ENCODE measurements at places on chromosomes 3 and 15.

GRCh38 chr3:189142527-189142926, 29.2 kb upstream of the TPRG1 start:
- DNase-seq = peak; percentile 13

DNA sequence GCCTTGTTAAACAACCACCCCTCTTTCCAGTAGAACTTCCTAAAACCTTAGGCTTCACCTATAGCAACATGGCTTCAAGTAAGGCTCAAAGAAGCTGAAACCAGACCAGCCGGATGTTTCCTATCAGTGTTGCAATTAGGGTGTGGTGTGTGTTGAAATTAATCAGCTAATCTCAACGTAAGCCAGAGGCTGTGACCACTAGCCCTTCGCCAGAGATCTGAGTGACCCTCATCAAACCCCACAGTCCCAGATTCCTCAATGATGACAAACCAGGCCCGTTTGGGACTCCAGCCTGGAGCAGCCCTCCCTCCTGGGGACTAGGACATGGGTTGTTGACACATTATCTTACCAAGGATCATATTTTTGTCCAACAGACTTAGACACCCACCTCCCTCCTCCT, 27.3 kb downstream of the CYP11A1 start:
- DNase-seq = peak; percentile 57

DNA sequence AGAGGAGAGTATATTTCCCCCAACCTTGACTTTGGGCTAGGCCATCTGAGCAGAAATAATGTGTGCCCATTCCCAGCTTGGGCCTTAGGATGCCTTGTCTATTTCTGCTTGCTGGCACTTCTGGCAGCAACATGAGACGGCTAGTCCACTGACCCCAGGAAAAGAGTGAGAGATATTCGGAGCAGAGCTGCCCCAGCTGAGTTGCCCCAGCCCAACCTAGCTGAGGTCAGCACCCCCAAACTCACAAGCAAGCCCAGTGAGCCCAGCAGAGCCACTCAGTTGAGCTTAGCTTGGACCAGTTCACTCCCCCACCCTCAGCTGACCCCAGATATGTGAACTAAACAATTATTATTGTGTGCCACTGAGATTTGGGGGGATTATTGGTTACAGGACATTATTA, 20.2 kb downstream of the ITGA11 start:
- DNase-seq = no peak

GRCh38 chr3:139715743-139716360, 38.1 kb upstream of the NMNAT3 start:
- DNase-seq = no peak

DNA sequence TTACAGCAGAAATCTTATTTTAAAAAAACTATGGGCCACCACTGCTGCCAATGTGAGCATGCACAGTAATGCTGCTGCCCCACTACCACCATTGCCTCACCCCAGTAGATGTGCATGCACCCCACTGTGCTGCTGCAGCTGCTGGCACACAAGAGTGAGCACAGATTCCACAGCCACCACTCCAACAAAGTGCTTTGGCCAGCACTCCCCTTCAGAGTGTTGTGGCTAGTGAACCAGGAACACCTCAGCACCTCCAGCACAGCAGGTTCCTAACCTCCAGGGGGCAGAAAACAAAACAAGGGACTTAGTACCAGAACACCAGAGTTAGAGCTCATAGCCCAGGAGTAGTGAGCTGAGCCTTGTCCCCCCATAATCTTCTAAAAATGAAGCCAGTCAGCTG, 629.6 kb downstream of the PYDC2 start:
- peak; percentile 28 for DNase-seq

GRCh38 chr3:45105855-45106671, 40.1 kb downstream of the CDCP1 start:
- DNase-seq = peak; percentile 94

DNA sequence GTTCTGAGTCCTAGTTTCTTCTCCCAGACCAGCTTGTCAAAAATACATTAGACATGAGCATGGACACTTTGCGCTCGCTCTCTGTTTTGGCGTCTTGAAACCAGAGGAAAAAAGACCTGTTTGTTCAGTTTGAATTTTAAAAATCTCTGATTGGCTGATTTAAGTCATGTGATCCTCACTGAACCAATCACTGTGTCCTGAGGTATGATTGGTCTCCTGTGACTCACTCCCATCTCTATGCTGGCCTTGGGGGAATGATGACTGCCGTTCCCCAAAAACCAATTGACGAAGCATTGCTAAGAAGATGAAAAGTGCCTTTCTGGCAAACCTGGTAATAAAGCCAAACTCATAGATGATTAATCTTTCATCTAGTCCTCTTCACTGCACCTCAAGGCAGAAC, 256.5 kb downstream of the IL5RA start:
- no peak for DNase-seq

DNA sequence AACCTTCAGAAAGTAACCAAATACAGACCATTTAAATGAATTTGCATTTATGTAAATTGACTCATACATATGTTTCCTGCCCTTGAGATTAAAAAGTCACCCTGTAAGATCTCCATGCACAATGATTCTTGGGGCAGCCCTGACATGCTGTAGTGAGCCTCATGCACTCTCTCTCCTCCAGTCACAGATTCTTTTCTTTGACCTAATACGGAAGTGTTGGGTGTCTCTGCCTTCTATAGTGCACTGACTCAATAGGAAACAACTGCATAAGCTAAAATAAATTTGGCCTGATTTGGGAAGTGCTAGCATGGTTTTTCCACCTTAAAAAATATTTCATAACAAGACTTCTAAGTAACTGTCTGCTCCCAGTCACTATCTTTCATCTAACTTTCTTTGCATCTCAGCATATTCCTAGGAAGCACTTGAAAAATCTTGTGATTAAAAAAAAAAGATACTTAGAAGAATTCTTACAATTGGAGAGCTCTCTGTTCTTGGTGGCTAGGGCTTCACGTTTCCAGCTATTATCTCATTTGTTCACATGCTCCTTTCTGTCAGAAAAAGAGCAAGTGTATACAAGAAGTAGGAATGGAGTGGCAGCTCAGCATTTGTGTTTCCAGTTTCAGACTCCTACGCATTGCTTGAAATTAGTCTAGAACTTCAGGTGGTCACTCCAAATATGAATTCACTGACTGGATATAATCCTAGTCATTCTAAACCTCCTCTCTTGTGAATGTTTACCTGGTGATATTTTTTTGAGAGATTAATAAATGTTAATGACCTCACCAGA, 207.9 kb upstream of the COL8A1 start:
- no peak for DNase-seq

GRCh38 chr15:100433304-100433703, 91.5 kb upstream of the ADAMTS17 start:
- DNase-seq = no peak

GRCh38 chr15:82021992-82022391, 23.8 kb downstream of the MEX3B start:
- DNase-seq = no peak

DNA sequence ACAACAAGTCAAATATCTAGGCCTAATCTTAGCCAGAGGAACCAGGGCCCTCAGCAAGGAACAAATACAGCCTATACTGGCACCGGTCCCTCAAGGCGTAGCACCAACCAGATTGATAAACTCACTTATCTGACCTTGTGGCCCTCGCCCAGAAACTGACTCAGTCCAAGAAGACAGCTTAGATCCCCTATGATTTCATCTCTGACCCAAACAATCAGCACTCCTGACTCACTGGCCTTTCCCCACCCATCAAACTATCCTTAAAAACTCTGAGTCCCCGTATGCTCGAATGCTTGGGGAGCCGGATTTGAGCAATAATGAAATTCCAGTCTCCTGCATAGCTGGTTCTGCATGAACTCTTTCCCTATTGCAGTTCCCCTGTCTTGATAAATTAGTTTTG, 1.6 kb upstream of the SORD start:
- no peak for DNase-seq

- no peak for DNase-seq
Observed at GRCh38 chr15:70830615-70831014, 23.3 kb downstream of the LARP6 start.

GRCh38 chr3:55859305-55859704, 372.2 kb upstream of the WNT5A start:
- no peak for DNase-seq

GRCh38 chr3:139281522-139282196, 62.2 kb upstream of the MRPS22 start:
- peak; percentile 84 for DNase-seq

DNA sequence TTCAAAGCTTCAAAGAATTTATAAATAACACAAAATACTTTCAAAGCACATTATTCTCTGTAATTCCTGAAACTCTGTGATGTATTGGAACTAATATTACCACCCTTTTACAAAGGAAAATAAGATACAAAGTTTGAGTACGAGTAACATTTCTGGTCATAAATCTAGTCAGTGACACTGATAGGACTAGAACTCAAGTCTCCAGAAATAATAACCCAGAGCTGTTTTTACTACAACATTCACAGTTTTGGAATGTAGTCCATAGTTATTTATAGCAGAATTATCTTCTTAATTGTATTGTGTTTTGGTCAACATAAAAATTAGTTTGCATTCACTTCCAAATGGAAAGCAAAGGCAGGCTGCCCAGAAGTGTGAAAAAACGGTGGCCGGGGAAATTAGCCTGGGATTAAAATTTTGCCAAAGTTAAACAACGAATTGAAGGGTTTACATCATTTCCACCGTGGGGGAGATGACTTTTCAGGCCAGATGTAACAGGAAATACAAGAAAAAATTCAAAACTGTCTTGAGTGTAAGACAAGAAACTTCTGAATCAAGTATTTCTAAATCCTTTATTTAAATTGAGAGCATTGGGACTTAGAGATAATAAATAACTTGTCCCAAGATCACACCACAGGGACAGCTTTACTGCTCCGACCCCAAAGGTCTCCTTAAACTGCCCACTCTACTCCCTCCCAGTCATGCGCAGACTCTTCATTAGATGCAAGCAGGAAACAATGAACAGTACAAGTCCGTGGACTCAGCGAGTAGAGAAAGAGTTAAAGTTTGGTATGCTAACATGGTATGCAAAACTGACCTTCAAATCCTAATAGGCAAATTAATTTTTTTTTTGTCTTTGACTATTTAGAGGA, 74.3 kb upstream of the VGLL4 start:
- peak; percentile 56 for DNase-seq

GRCh38 chr15:59376733-59377132, 4.1 kb upstream of the MYO1E start:
- DNase-seq = peak; percentile 29

DNA sequence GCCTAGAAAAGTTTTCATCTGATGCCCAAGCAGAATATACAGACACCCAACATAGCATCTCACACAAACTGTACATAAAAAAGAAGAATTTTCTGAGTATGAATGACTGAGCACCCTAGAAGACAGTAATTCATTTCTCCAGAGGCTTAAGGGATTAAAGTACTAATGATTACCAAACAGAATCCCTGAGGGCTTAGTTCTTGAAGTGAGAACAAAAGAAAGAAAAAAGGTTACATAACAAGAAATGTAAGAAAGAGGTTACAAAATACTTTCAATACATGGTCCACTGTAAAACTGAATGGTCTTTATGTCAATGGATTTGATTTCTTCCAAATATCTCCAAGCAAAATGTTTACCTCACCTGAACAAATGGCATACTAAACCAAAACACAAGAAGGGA, 9.1 kb upstream of the NEK10 start:
- no peak for DNase-seq

DNA sequence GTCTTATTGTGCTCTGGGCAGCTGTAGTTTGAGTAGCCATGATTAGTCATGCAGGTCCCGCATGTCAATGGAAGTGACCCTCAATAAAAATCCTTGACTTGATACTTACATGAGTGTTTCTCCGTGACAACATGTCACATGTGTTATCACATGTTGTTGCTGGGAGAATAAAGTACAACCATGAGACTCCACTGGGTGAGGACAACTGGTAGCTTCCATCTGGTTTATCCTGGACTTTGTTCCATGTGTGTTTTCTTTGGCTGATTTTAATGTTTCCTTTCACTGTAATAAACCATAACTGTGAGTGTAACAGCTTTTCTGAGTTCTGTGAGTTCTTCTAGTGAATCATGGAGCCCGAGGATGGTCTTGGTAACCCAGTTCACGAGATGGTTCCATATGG, 63.1 kb upstream of the NDN start:
- DNase-seq = no peak

DNA sequence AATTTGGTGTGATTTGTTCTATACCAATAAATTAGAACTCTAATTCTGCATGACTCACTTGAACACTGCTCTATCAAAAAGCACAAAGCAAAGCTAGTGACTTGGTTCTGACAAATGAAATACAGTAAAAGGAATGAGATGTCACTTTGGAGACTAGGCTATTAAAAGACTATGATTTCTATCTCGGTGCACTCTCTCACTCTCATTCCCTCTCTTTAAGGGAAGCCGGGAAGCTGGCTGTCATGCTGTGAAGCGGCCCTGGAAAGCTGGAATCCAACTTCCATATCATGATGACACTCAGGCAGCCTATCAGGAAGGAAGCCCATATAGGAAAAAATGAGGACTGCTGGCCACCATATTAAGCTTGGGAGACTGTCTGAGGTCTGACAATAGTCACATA, 590.1 kb upstream of the CBLB start:
- DNase-seq = no peak

DNA sequence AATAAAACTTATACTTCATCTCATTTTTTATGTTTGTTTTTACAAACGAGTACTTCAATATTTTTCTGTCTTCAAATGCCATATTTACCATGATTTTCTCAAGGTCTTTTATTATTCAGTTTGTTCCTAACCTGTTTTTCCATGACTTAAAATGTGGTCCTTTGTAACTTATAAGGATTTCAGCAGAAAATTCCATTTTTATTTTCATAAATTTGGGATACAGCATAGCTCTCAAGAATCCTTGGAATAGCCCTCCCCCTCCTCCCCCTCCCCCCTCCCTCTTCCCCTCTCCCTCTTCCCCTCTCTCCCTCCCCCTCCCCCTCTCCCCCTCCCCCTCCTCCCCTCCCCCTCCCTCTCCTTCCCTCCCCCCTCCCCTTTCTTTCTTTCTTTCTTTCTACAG, 14.9 kb upstream of the STX19 start:
- peak; percentile 6 for DNase-seq

DNA sequence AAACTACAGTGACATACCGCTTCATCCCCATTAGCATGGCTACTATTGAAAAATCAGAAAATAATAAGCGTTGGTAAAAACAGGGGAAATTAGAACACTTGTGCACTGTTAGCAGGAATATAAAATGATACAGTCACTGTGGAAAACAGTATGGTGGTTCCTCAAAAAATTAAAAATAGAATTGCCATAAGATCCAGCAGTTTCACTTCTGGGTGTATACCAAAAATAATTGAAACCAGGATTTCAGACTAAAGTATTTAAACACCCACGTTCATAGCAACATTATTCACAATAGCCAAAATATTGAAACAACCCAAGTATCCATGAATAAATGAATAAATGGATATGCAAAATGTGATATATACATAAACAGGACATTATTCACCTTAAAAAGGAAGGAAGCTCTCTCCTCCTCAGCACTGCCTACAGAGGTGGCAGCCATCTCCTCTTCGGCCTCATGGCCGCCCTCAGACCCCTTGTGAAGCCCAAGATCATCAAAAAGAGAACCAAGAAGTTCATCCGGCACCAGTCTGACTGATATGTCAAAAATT, 34.1 kb downstream of the NGLY1 start:
- no peak for DNase-seq

GRCh38 chr15:99409097-99409473, 156.7 kb upstream of the MEF2A start:
- peak; percentile 72 for DNase-seq

GRCh38 chr3:49016414-49017228, 1.8 kb downstream of the DALRD3 start:
- no peak for DNase-seq
